ENCODE measurements at places on chromosomes 11 and 22. TPM values are rescaled to one million over a fixed set of nuclear protein-coding genes. Genes with fewer than 3 reads are reported as not detected.

ZNRD2 gene
- 28.0 TPM for total RNA-seq

SCN4B gene
- total RNA-seq = not detected

C11orf86 gene
- total RNA-seq = not detected

SORL1 gene
- 179 TPM for total RNA-seq

TAF1D gene
- 144 TPM for total RNA-seq

LDLRAD3 gene
- total RNA-seq = not detected

MAPK8IP1 gene
- 1.0 TPM for total RNA-seq

MUC15 gene
- total RNA-seq = not detected

OR2AG2 gene
- total RNA-seq = not detected

MISFA gene
- 0.66 TPM for total RNA-seq

TMEM191B gene
- not detected for total RNA-seq

EMID1 gene
- not detected for total RNA-seq

TRIM51 gene
- total RNA-seq = not detected

CECR2 gene
- 0.02 TPM for total RNA-seq

SERHL2 gene
- 0.45 TPM for total RNA-seq

ADM2 gene
- total RNA-seq = 6.1 TPM

PLAAT2 gene
- total RNA-seq = 0.28 TPM

AMPD3 gene
- 21.6 TPM for total RNA-seq

PRPF19 gene
- 107 TPM for total RNA-seq

RCOR2 gene
- 0.30 TPM for total RNA-seq

AIP gene
- total RNA-seq = 145 TPM

HINFP gene
- 47.6 TPM for total RNA-seq

GGT5 gene
- not detected for total RNA-seq

ASCL2 gene
- 0.48 TPM for total RNA-seq

CTSF gene
- total RNA-seq = 4.5 TPM

DEUP1 gene
- not detected for total RNA-seq

DGCR6 gene
- 1.6 TPM for total RNA-seq

OR5B21 gene
- 0.26 TPM for total RNA-seq

EIF4ENIF1 gene
- 40.3 TPM for total RNA-seq

MRGPRX3 gene
- not detected for total RNA-seq

RFPL3 gene
- total RNA-seq = not detected

SPATA19 gene
- not detected for total RNA-seq

FGF19 gene
- not detected for total RNA-seq

LDHAL6A gene
- total RNA-seq = 0.22 TPM

APOA4 gene
- total RNA-seq = not detected

OR8D1 gene
- total RNA-seq = not detected

CDCA5 gene
- 77.5 TPM for total RNA-seq

LRP4 gene
- total RNA-seq = 0.24 TPM

BARX2 gene
- total RNA-seq = not detected

OR5L2 gene
- not detected for total RNA-seq

CHEK1 gene
- total RNA-seq = 58.4 TPM

PIH1D2 gene
- 0.28 TPM for total RNA-seq

YPEL4 gene
- total RNA-seq = 0.86 TPM

IGF2 gene
- not detected for total RNA-seq

KCNJ5 gene
- total RNA-seq = not detected

COA4 gene
- 53.3 TPM for total RNA-seq

CARD10 gene
- total RNA-seq = not detected

GTSE1 gene
- 64.7 TPM for total RNA-seq

LRRC56 gene
- total RNA-seq = 2.7 TPM

CSKMT gene
- 12.8 TPM for total RNA-seq

GRAMD1B gene
- total RNA-seq = 30.1 TPM

Measured in activated naive CD4-positive, alpha-beta T cell treated with anti-CD3 and anti-CD28 coated beads, Interleukin-2, amount 10 ng/mL, durations not matched to agents 5 hours and 36 hours (primary cell).